ENCODE measurements at places on chromosomes 2 and 18.

GRCh38 chr2:159882130-159882745 lies 84.2 kb upstream of the CD302 start:
- no peak for DNase-seq

DNA sequence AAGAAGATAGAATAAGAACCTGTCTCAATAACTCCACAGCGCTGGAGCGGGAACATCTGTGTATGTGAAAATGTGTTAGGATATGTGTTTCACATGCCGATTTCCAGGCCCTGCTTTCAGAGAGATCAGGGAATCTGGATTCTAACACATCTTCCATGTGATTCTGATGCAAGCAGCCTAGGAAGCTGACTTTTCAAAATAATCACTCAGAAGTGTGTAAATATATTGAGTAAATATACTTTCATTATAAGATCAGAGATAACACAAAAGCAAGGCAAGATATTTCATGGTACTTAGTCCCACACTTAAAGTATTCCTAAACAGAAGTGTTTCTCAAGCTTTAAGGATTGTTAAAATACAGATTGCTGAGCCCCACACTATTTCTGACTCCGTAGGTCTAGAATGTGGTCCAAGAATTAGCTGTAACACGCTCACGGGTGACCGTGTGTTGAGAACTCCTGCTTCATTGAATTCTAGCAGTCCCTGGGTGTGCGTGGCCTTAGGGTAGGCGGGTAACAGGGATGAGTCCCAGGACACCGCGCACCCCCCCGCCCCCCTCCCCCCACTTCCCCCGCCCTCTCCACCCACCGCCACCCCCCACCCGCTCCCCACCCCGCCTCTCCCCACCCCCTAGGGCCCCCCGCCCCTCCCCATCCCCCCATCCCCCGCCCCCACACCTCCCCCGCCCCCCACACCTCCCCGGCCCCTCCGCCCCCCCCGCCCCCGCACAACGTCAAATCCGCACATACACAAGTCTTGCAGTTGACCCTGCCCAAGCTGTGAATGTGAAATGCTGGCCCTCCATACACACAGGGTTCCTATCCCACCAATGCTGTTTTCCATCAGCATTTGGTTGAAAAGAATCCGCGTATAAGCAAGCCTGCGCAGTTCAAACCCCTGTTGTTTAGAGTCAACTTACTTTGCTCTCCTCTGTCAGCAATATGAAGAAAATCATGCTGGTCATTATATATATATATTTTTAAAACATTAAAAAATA lies 94.2 kb upstream of the SLC39A10 start:
- no peak for DNase-seq

DNA sequence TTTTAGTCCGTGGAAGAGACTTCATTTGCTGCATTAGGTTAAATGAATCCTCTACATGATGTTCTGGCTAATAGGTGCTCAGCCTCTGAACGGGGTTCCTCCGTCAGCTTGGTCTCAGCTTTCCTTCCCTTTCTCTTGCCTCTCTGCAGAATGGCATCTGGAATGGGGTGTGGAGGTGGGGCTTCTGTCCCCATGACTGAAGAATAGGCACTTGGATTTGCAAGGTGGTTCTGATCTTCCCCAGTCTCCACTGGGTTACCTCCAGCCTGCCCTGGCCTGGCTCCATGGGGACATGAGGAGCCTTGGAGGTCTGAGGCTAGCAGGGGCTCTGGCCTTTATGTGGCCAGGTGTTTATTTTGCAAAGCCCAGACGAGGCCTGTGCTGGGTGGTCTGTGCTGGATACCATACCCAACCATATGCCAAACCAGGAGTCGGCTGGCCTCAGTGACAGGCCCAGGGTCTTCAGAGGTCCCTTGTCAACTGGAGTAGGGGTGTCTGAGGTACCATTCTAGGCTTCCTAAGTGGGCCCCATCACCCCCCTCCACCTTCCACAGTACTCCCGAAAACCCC lies 28.2 kb upstream of the LAPTM4A start:
- no peak for DNase-seq

- DNase-seq: no peak
Measured at GRCh38 chr2:85996591-85996990, 107.8 kb upstream of the ST3GAL5 start.

GRCh38 chr2:6865346-6866274 lies at the start of gene CMPK2:
CMPK2 (minus strand) TSS chr2:6865907; CDS start chr2:6865696, 211 bp downstream.
- DNase-seq: peak; percentile 46

- peak; percentile 59 for DNase-seq
Measured at GRCh38 chr2:7825591-7826312, 856.1 kb upstream of the ID2 start.

DNA sequence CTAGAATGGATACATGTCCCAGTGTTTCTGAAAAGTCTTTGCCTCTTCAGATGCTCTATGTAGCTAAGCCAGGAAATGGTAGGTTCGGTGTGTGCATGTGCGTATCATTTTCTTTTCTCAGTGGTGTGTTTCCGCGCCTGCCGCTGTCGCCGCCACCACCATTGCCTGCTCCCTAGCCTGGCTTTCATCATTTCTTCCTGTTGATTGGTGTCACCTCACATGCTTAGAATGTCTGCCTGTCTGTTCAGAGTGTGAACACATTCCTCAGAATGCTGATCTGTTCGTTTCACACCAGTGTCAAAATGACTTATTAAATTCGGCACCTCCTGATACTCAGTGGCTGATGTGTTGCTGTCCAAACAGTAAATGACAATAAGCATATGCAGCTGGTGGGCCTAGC lies 255.2 kb upstream of the SPRED2 start:
- DNase-seq: no peak

Measured in stimulated activated CD4-positive, alpha-beta T cell treated with anti-CD3 and anti-CD28 coated beads, TNF-alpha, amount 100 ng/mL, for 24 hours (primary cell).